Putamen (tissue), 1 donor: ENCODE measurements at places on chromosomes 5 and 9.

DNA sequence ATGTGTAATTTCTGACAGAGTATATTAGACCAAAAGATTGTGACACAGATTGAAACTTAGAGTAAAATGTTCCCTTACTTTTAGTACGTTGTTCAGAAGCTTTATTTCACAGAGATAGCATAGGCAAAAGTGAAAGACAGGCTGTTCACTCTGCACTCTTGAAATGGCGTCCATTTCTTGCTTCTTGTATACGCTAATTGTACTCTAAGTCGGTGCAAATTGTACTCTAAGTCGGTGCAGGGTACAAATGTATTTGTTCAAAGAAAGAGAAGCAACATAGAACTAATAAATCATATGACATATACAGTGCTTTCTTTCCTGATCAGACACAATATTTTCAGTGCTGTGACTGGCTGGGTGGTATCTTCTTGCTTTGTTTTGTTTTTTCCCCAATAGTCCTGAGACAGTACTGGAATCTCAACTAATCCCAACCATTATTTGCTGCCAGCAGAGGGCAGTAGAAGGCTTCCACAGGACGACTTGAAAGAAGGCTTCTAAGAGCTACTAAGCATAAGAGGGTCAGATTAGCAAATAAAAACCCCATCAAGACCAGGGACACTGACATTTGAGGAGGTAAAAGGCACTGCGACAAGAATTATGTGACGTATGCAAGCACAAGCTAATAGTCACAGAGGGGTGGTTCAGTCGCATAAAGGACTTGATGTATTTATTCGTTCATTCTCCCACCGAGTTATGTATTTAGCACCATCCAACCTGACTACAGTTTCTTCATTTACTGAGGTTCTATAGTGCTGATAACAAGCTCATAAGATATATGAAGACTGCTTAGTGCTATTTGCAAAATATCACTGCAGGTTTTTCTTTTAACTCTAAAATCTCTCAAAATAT lies 831.8 kb downstream of the TAF11L14 start:
- DNase-seq = peak; percentile 75

DNA sequence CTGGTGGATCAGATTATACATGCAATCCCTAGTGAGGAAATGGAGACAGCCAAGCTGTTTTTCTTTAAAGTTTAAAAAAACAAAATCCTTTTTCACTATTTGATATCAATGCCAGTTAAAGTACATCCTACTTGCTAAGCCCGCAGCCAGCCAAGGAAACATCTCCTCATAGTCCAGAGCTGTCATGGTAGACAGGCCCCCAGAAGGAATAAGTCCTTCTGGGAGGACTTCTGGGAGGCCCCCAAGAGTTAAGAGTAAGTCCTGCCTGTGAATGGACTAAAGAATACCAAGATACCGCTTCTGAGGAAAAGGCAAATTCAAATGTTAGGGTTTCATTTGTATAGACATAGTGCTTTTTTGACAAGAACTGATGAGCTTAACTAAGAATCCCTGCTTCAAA lies 38.3 kb downstream of the MOCS2 start:
- no peak for DNase-seq

GRCh38 chr9:137040568-137040967 lies 5.4 kb downstream of the NPDC1 start:
- no peak for DNase-seq

- no peak for DNase-seq
Observed at GRCh38 chr9:24608599-24608998, 62.9 kb upstream of the IZUMO3 start.

GRCh38 chr5:7157083-7157482 lies 238.9 kb upstream of the ADCY2 start:
- no peak for DNase-seq

DNA sequence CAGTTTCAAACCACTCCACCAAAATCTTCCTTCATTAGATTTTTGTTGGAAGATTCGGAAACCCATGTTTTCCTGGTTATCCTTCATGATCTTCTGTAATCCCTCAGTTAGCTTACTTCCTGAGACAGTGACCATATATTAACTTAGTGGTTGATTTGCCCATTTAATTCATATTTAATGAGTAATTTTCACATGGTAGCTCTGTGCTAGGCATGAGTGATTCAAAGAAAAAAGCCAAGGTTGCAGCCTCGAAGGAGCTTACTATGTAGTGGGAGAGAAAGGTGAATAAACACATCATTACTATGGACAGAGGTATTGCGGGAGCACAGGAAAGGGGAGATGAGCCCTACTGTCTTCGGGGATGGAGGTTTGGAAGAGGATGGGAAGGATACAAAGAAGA lies 158.5 kb downstream of the TLE1 start:
- no peak for DNase-seq

GRCh38 chr9:14932231-14932630 lies 22.0 kb upstream of the FREM1 start:
- no peak for DNase-seq

DNA sequence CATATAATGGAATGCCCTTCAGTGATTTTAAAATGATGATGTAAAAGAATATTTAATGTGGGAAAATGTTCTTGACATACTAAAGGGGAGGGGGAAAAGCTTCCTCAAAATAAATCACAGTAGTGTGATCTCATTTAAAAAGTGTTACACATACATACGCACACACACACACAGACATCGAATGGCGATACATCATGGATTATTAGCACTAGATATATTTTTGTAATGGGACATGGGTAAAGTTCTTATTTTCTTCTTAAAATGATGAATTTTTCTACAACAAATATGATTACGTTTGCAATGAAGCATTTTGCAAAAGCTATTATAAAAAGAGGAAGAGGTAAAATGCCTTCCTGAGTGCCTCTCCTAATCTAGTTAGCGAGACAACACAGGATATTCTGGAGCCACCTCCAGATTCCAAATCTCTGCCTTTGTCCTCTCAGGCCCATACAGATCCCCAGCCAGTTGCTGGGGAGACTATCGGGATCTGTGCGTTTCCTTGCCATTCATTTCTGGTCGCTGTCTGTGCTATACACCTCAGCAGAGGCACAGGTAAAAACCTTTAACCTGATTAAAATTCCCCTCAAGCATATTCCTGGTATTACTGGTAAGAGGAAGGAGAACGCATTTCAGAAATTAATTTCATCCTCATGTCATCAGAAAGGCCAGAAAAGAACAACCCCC lies 69.6 kb downstream of the SLC28A3 start:
- DNase-seq = peak; percentile 4
